ENCODE measurements at places on chromosomes 11 and 22.
A peak's percentile ranks its signal among the peaks of the same experiment; 100 is the strongest.

DNA sequence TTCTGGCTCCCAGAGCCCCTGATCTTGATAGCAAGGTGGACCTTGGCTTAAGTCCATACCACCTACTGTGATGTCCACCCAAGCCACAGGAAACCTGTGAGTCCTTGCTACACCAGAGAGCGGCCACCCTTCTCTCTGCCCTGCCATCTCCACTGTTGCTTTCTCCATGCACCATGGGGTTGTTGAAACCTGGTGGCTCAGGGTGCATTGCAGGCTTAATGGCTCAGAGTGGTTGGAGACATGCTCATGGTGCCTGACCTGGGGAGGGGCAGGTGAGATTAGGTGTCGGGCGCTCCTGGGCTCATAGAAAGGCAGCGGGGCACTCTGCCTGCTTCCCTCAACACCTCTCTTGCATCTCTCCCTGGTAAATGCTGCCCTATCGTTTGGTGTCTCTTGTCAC, 25.0 kb upstream of the CACNG2 start:
- DNase-seq, result no peak

DNA sequence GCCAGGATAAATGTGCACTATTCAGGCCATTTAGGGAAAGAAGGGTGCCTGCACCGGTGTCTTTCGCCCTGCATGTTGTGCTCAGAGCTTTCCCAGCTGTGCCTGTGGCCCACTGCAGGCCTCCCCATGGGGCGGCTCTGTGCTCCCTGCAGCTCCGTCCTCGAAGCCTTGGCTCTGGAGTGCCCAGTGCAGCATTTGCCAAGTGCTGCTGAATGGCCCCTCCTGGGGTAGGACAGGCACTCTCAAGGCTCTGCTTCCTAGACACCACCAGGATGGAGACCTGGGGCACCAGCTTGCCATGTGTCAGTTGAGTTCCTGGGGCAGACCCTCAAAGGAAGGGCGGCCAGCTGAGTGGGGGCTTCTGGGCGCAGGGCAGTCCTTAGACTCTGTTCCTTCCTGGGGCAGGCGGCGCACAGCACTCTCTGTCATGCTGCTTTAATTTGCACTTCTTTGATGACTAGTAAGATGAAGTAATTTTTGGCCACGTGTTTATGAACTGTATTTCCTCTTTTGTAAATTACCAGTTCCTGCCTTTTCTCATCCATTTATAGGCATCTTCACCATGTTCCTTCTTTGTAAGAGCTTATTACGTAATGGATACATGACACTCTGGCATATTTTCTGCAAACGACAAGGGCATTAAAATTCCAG, 32.1 kb upstream of the GNB1L start:
- DNase-seq, result no peak

- DNase-seq, result peak; percentile 15
Measured at GRCh38 chr11:87600938-87601337, 563.2 kb downstream of the TMEM135 start.

GRCh38 chr11:5398936-5399335, 15.3 kb downstream of the OR51M1 start:
- no peak for DNase-seq

- DNase-seq, result peak; percentile 36
Measured at GRCh38 chr22:22030493-22031182, 48.1 kb upstream of the TOP3B start.

DNA sequence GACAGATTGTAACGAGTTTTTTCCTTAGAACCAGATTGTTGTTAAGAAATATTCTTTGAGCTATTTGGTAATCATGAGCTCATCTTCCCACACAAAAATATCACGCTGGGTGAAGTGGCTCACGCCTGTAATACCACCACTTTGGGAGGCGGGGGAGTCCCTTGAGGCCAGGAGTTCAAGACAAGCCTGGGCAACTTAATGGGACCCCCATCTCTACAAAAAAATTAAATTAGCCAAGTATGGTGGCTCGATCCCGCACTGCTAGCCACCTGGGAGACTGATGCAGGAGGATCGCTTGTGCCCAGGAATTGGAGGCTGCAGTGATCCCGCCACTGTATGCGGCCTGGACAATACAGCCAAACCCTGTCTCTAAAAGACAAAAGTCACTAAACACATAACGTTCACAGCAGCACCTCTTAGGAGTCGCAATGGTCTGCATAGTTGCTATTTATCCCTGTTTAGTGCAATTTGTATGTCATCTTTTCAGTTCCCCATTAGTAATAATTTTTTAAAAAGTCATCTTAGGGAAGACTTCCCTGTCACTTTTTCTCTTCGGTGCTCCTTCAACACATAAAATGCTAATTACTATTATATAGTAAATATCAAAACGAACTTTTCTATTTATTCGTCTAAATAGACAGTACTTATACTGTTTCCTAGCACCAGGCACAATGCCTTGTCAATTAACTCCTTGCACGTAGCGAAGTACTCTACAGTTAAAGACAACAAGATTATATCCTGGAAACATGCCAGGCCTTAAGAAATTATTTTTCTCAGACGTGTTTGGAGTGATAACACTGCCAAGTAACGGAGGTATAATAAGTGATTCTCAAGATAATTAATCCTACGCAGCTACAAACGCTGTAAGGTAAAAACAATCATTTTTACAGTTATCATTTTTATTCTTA, 1.1 kb downstream of the ST13 start:
- no peak for DNase-seq

GRCh38 chr11:742156-742546, 5.1 kb upstream of the TALDO1 start:
- DNase-seq, result no peak
